ENCODE measurements at places on chromosomes 4 and X.

DNA sequence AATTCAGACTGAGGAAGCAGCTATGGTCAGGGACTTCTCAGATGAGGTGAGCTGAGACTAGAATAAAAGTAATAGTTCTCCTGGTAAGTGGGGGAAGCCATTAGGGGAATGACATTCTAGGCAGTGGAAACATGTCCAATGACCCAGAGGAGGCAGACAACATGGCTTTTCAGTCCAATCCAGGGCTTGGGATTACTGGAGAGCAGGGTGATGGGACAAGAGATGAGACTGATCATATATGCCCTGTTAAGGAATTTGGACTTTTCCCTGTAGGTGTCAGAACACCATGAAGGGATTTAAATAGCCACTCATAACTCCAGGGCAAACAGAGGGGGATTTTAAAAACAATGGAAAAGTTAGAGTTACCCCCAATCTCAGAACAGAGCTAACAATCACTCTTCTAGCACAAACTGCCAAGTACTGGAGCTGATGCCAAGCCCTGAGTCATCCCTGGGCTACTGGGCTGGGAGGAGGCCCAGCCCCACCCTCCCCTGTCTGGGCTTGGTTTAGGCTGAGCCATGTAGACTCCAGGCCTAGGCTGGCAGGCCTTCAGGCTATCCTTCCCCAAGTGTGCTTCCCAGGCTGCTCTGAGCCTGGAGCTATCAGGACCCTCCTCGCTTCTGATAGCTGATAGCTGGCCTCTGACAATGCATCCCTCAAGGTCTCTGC is 22.7 kb upstream of the MSN start:
- DNase-seq, result no peak

DNA sequence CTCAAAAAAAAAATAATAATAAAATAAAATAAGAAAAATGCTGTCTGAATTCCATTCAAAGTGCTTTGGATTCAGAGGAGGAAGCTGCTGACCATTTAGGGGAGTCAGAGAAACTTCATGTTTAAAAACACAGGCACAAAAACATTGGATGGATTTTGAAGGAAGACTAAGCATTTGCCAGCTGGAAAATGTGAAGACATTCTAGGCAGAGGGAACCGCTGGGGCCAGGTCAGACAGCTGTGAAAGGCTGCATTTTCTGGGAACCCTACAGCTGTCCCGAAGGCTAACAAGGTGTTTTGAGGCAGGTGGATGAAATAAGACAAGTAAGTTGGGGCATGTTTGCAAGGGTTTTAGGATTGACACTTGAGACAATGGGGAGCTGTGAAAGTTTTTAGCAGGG is 38.6 kb downstream of the ING2 start:
- no peak for DNase-seq

- DNase-seq, result no peak
These were observed 31.9 kb downstream of the DTHD1 start for GRCh38 chr4:36313301-36313700.

GRCh38 chr4:130183096-130183495 is 1087.1 kb downstream of the C4orf33 start:
- no peak for DNase-seq

- no peak for DNase-seq
These were observed 9.0 kb upstream of the CHIC2 start for GRCh38 chr4:54073271-54073880.

GRCh38 chr4:28966982-28967381 is 1753.2 kb upstream of the PCDH7 start:
- DNase-seq, result no peak

GRCh38 chr4:40687676-40688389 is 58.2 kb upstream of the RBM47 start:
- DNase-seq, result no peak

DNA sequence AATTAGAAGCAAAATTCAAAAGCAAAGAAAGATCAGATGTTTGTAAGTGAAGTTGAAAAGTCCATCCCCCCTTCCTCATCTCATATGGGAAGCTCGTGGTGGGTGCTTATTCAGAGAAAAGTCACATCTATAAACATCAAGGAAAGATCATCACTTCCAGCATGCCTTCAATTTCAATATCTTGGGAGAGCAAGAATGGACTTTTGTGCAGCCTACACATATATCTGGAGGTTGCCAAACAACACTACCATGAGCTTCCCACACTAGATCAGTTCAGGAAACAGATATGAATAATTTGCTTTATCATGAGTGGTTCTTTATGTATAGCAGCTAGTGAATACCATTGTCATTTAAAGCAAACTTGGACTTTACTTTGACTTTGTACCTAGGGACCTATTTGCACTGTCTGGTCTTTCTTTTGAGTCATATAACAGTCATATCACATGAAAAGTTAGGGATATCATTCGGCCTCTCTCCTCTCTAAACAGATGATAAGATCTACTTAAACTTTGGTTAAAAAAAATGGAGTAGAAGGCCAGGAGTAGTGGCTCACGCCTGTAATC is 5.6 kb upstream of the TBL1X start:
- no peak for DNase-seq

Measured in T47D (cell line).